ENCODE measurements at places on chromosomes 13 and 19.
A peak's percentile ranks its signal among the peaks of the same experiment; 100 is the strongest.

DNA sequence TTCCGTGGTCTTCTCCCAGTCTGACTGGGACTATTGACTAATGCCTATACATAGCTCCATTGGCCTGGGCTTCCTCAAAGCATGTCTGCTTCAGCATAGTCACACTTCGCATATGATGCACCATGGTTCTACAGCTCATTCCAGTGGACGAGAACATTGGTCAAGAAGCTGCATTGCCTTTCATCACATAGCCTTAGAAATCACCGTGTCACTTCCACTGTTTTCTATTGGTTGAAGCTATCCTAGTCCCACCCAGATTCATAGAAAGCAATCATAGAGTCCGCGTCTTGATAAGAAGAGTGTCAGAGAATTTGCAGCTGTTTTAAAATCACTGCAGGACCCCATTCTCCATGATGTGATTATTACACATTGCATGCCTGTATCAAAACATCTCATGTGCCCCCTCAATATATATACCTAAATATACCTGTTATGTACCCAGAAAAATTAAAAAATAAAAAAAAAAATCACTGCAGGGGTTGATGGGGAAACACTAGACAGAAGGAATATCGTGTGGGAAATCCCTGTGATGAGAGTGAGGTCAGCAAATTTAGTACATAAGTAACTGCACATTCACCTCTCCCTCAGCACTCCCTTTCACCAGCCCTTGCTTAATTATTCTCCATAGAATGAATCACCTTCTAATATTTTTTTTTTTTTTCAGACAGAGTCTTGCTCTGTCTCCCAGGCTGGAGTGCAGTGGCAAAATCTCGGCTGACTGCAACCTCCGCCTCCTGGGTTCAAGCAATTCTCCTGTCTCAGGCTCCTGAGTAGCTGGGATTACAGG, 2.2 kb upstream of the ARHGAP33 start:
- no peak for DNase-seq

GRCh38 chr13:77918391-77919245, at the start of gene EDNRB:
TSS of gene EDNRB (minus strand) at chr13:77918831. CDS start at chr13:77918573, 258 bp downstream.
- peak; percentile 64 for DNase-seq

DNA sequence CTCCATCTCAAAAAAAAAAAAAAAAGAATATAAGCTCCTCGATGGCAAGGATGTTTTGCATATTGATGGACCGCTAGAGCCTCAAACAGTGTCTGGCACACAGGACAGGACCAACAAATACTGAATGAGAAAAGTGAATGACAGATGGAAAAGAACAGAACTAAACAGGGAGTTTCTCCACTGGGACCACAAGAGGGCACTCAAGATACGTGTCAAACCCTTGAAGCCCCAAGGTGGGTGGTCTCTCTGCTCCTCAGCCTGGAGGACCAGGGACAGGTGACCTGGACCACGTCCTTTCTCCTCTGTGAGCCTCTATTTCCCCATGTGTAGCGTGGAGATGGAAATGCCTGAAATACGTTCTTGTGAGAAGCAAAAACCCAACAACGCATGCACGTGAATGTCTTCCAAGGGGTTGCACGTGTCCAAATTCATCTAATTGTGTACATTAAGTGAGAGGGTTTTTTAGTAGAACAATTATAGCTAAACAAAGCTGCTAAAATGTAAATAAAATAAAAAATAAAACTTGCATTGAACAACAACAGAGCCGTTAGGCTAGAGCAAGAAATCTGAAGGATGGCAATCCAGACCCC, 5.7 kb upstream of the CDC42EP5 start:
- peak; percentile 41 for DNase-seq

- no peak for DNase-seq
Observed at GRCh38 chr19:45960595-45961235, 12.9 kb downstream of the NOVA2 start.

DNA sequence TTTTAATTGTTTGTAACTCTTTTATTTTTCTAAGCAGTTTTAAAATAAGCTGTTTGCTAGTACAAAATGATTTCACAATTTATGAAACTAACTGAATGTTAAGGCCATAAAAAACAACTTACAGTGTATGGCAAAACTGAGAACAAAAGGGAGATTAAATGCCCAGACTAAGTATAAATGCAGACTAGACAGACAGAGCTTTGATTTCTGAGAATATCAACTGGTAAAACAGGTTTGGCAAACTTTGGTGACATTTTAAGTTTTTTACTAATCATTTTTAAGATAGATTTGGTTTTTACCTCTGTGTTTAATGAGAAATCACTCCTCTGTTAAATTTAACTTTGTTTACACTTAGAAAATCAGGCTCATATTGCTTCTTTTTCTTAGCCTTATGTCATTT, 127.5 kb upstream of the KLF5 start:
- no peak for DNase-seq

GRCh38 chr13:43495732-43496131, 291.0 kb downstream of the ENOX1 start:
- no peak for DNase-seq

DNA sequence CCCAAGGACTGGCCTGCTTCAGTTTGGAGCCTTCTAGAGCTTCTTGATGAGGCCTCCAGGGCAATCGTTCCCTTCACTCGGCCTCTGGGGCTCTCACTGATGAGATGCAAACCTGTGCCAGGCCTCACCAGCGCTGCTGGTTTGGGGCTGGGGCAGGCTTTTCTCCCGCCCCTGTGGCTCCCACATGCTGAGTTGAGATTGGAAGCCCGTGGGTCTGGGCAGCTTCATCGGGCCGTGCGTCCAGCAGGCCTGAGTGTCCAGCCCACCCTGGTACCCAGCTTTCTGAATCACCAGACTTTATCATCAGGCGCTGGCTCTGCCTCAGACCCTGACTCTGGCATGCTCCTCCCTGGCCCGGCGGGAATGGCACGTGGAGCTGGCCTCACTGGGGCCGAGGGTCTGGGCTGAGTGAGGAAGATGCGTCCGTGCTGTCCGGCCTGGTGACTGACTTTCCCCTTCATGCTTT, 4.3 kb downstream of the CALM3 start:
- peak; percentile 78 for DNase-seq

DNA sequence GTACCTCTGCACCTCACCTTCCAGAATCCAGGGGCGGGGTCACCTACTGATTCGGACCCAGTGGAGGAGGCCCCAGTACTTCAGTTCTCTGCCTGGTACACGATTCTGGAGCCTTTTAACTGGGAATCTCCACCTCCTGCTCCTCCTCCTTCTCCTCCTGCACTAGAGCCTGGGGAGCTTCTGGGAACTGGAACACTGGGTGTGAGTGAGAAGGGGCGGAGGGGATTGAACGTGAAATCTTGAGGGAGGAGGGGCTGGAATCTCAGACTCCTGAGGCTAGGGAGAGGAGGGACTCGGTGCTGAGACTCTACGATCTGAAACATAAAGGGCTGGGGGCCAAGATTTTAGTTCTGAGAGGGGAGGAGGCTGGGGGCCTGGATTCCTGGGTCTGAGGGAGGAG, at the start of gene KLK8:
Gene KLK8 (minus strand): TSS at position 90 of the 400 bp plus-strand sequence. CDS start 437 bp downstream, outside the sequence.
- no peak for DNase-seq

- no peak for DNase-seq
Observed at GRCh38 chr13:107450431-107450830, 764.9 kb downstream of the LIG4 start.

GRCh38 chr13:113746143-113746525, 12.9 kb upstream of the TMEM255B start:
- DNase-seq: no peak

- DNase-seq: no peak
Observed at GRCh38 chr13:25345576-25345975, 26.2 kb upstream of the ATP8A2 start.

DNA sequence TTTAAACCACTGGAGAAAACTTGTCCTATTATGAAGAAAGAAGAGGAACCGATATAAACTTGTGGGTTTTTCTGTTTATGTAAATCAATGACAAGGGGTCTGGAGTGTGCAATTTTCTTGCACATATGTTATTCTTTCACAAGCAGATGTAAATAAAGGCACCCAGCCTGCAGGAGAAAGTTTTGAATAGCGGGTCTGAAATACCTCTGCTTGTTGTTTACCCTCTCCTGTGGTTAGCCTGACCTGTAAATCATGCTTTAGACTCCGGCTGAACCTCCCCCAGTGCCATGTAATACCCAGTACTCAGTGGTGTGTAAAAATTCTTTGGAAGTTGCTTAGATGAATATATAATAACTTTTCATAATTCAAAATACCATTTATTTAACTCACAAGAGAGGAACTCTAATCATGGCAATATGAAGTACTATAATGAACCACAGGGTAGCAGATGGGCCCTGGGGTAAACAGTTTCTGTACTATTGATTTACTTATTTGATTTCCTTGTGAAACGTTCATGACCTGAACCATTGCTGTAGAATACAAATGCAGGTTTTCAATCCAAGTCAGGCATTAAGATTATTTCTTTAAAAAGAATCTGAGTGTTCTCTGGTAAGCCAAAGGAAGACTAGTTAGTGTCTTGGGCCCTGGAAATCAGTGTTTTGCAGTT, 245.1 kb downstream of the LMO7 start:
- DNase-seq: no peak

DNA sequence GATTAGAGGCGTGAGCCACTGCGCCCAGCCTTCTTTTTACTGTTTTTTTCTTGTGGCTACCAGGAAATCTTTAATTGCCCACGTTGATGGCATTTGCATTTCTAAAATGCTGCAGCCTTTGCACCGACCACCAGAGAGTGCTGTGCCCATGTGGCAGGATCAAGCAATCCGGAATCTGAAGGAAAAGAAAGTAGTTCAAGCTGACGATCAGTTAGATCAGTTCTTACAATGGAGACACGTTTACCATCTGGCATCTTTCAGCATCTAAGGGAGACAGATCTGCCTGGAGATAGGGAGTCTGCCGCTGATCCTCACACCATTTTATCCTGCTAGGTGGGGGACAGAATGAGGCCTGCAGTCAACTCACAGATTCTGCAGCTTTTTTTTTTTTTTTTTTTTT, 19.9 kb downstream of the TINCR start:
- DNase-seq: no peak

- DNase-seq: no peak
Observed at GRCh38 chr13:72565893-72566292, 161.5 kb downstream of the MZT1 start.

GRCh38 chr13:82654861-82655855, 1227.1 kb downstream of the SLITRK1 start:
- peak; percentile 86 for DNase-seq

- peak; percentile 84 for DNase-seq
Observed at GRCh38 chr19:46748325-46749109, 2.3 kb upstream of the STRN4 start.

GRCh38 chr13:52862358-52863206, 14.1 kb upstream of the PCDH8 start:
- no peak for DNase-seq

- no peak for DNase-seq
Observed at GRCh38 chr13:90329641-90330040, 1017.8 kb upstream of the MIR17HG start.

DNA sequence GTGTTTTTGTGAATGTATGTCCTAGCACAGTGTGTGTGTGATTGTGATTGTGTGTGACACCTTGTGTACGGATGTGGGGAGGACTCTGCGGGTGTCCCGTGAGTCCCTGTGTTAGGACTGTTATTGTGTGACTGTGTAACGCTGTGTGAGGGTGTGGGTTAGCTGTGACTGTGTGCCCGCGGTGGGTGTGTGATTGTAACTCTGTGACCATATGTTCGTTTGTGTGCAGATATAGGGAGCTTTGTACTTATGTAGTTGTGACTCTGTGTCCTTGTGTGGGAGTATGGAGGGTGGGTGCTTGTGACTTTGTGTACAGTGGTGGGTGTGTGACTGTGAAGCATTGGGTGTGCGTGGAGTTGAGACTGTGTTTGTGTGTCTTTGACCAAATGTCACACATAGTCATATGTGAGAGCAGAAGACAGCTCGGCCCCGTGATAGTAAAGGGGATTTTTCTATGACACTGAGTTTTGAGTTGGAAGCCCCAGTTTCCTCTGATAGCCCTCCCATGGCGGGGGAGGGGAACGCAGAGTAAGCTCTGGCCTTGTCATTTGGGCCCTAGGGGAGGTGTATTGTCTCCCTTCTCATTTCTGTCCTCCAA, 949 bp upstream of the ZNF260 start:
- DNase-seq: no peak

DNA sequence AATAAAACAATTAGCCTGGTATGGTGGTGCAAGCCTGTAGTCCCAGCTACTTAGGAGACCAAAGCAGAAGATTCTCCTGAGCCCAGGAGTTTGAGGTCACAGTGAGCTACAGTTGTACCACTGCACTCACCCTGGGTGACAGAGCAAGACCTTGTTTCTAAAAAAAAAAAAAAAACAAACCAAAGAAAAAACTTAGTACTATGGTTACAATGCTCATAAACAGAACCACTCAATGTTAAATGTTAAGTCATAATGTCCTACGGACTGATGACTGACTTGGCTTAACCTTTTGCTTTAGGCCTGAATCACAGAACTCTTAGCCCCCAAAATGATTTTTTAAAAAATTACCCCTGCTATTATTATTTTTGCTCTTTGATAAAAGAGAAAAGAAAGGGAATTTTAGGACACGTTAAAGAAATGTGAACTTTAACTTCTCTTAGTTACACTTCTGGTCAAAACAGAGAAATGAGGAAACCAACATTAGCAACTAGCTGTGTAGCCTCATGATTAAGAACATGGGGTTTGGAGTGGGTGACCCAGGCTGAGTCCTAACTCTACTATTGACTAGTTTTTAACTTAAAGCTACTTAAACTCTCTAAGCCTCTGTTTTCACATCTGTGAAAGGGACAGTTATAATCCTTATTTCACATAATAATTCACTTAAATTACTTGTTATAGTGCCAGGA, 13.7 kb upstream of the ELF1 start:
- DNase-seq: no peak
